ENCODE measurements at places on chromosomes 7 and 10.

DNA sequence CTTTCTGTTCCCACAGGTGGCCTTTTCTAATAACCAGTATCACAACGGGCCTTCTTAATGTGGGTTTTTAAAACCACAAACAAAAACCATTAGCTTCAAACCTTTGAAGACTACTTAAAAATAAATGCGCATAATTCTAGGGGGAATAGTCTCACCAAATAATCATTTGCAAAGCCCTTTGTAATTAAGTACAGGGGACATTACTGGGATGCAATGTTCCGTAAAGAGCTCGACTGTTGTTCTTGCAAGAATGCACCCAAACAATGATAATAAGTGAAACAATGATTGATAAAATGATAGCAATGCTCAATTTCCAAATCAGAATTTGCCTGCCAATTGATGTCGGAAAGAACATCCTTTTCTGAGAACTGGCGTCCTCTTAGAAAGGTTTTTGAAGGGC lies 589.1 kb upstream of the ADARB2 start:
- DNase-seq: no peak

GRCh38 chr7:101435461-101436220 lies 73.0 kb downstream of the COL26A1 start:
- DNase-seq: no peak

DNA sequence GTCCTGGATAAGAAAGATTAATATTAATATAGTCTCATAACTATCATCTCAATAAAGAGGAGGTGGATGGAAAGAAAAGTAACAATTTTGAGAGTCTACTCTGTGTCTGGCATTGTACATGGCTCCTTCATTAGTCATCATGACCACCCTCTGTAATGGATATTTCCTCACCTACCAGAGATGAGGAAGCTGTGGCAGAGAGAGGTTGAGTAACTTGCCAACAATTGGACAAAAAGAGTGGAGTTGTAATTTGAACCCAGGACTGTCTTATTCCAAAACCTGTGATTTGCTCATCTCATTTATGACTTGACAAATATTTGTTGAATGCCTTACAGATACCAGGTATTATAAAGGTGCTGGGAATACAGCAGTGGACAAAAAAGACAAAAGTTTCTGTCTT lies 2.1 kb upstream of the IDE start:
- DNase-seq: no peak

GRCh38 chr10:132107949-132108877 lies 42.5 kb downstream of the JAKMIP3 start:
- no peak for DNase-seq

GRCh38 chr10:25573316-25573715 lies 360.7 kb upstream of the MYO3A start:
- no peak for DNase-seq

DNA sequence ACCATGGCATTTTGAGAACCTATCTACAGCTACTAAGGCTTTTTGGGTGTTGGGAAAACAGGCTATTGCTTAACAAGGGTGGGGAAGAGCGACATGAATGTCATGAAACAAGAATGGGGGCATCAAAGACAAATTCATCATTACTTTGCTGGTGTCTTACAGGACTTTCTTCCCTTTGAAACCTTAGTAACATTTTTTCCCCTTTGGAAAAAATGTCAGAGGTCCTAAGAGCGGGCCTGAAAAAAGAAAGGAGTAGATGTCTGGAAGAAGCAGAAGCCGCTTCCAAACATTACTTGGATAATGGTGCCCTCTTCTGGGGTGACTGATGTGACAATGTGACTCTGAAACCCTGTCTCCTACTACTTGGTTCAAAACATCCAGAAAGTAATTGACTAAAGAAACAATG lies 3.8 kb upstream of the DDX50 start:
- peak; percentile 43 for DNase-seq

GRCh38 chr7:154644366-154644765 lies 358.6 kb downstream of the PAXIP1 start:
- DNase-seq: no peak

GRCh38 chr7:20172736-20173334 lies 44.3 kb downstream of the MACC1 start:
- DNase-seq: peak; percentile 14

- peak; percentile 89 for DNase-seq
These were observed at the start of gene SLC4A2 for GRCh38 chr7:151059367-151060112. Gene SLC4A2, plus strand, starts transcription at chr7:151059589. Its CDS starts 2,399 bp downstream, at chr7:151061988.

DNA sequence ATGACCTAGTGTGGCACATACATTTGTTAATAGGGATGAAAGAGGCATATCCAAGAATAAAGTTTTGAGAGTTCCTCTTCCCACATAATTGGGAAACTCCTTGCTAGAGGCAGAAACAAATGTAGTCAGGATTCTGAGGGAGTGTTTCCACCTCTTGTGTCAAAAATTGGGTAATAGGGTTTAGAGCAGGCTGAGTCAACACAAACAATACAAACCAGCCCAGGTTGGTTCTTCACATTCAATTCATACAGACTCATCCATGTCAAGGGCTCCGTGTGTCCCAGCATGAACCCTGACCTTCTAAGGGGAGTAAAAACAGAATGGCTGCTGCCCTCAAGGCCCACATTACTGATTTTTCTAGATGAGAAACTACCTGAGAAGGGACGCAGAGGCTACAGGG lies 75.3 kb downstream of the GLI3 start:
- DNase-seq: no peak

DNA sequence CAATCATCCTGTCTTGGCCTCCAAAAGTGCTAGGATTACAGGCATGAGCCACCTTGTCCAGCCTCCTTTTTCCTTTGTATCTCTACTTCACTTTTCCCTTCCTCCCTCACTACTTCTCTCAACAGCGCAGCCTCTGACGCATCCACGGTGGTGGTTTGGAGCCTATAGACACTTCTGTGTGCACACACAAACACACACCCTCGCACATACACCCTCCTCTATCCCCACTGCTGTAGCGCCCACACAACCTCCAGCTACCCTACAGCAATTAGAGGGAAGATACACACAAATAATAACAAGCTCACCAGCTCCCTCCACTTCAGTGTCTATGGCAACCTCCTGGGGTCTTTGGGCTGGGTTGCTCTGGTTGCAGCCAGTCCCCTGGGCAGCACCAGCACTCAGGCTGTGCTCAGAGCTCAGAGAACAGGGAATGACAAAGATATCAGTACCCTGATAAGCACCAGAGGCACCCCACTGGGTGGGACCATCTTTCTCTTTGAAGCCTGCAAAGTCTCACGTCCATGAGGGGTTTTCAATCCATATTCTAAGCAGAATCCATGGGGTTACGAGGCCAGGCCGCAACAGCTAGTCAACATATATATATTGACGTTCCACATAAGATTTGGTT lies 3.3 kb upstream of the CAMK2G start:
- no peak for DNase-seq

- DNase-seq: no peak
These were observed 41.7 kb downstream of the INPP5A start for GRCh38 chr10:132579027-132579859.

- no peak for DNase-seq
These were observed 68.8 kb upstream of the SDK1 start for GRCh38 chr7:3232228-3232627.

Measured in 8988T (cell line).